ENCODE measurements at places on chromosomes 7 and 10. TPM values are rescaled to one million over a fixed set of nuclear protein-coding genes. Genes with fewer than 3 reads are reported as not detected.

- H3K4me1 ChIP-seq: no peaks in the 10 kb centered on the region
- H3K27ac ChIP-seq: no peak overlapping the region
- no peaks in the 10 kb centered on the region for H3K36me3 ChIP-seq
- no peak overlapping the region for H3K4me3 ChIP-seq
These were observed 1.8 kb upstream of the PPIF start for GRCh38 chr10:79345241-79346011.

DNA sequence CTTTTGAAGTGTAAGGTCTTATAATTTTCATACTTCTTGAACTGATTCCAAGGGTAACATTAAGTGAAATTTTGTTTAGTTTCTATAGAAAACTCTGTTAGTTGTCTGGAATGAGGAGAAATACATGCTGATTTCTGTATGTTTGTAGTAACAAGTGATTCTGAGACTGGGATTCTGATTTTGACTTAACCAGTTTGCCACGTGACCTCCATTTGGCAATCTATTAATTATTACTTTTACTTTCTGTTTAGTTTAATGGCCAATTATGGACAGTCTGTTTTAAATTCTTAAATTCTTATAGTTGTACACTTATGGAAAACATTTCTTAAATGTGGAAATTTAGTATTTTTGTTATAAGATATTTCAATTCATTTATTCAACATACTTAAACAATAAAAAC, 163.1 kb downstream of the ADK start:
- H3K36me3 ChIP-seq: no peaks in the 10 kb centered on the region
- no peak for DNase-seq
- no peaks in the 10 kb centered on the region for H3K4me1 ChIP-seq
- peak overlapping the region; percentile 13 for H3K4me3 ChIP-seq

DNA sequence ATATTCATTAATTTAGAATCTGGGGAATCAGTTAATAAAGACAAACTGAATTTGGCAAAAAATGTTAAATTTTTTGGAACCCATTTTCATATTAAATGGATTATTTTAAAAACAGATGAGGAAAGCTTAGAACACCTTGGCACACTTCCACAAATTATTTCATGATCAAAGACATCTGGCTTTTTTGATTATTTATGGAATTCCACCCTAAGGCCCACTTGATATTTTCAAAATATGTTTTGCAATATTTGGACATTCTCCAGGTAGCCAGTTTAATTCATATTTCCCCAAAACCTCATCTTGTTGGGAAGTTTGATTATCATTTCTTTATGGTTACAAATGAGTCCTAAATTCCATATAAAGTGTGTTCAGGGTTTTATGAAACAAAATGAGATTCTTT, 129.9 kb downstream of the DOCK4 start:
- H3K36me3 ChIP-seq: no peaks in the 10 kb centered on the region
- H3K27ac ChIP-seq: no peak overlapping the region
- H3K27me3 ChIP-seq: no peaks in the 10 kb centered on the region
- no peak overlapping the region for H3K4me3 ChIP-seq
- no peak for DNase-seq
- H3K4me1 ChIP-seq: no peaks in the 10 kb centered on the region

DNA sequence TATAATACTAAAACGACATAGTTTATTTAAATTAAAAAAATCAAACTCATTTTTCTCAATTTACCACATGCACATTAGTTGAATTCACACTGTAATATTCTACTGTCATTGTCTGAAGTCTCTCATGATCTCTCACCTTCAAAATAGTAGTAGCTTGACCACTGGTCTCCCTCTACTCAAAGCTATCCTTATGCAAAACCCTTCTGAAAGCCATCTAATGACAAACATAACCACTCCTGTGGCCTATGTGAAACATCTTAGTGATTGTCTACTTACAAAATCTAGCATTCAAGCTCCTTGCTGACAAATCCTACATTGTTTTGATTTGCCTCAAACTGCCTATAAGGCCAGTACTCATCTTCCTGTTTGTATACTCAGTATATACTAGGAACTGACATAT, 606.0 kb upstream of the GHITM start:
- no peak for DNase-seq
- H3K4me1 ChIP-seq: no peaks in the 10 kb centered on the region
- no peaks in the 10 kb centered on the region for H3K36me3 ChIP-seq
- H3K27me3 ChIP-seq: no peaks in the 10 kb centered on the region
- no peak overlapping the region for H3K27ac ChIP-seq

DNA sequence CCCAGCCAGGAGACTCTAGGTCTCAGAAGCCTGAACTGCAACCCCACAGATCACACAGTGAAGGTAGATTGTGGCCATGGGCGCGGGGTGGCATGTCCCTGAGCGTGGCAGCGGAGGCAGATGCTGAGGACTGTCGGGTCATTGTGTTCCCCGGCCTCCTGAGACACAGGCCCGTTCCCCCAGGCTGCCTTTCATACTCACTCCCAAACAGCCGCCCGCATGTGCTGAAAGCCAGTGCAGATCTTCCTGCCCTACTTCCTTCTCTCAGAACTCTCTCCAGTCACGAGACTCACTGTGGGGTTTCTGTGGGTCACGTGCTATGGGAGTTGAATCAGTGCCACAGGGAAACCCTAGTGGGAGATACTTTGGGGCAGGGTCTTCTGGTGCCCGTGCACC, 48.0 kb downstream of the ZNF467 start:
- H3K4me3 ChIP-seq: no peak overlapping the region
- DNase-seq: no peak
- H3K27ac ChIP-seq: no peak overlapping the region
- no peaks in the 10 kb centered on the region for H3K4me1 ChIP-seq
- H3K27me3 ChIP-seq: no peaks in the 10 kb centered on the region

DNA sequence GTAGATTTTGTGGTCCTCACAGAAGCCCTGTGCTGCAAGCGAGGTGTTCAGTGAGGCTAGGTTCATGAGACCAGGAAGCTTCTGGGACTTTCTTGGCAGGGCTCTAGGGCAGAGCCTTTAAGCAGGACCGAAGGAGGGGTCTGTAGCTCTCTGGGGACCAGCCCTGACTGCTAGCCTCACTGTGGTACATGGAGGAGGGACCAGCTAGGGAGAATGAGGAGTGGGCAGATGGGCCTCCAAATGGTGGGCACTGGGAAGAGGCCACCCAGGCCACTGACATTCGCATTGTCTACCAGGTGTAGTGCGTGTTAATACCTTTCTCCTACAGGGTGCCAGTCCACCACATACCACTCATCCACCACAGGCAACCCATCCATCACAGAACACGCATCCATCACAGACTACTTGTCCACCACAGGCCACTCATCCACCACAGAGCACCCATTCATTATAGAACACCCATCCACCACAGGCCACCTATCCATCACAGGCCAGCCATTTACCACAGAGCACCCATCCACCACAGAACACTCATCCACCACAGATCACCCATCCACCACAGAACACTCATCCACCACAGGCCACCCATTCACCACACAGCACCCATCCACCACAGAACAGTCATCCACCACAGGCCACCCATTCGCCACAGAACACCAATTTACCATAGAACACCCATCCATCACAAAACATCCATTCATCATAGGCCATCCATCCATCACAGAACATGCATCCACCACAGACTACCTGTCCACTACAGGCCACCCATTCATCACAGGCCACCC, 31.6 kb upstream of the ZNF488 start:
- H3K4me1 ChIP-seq: no peaks in the 10 kb centered on the region
- H3K27ac ChIP-seq: no peak overlapping the region

GRCh38 chr10:128617532-128617931, 491.3 kb upstream of the MKI67 start:
- H3K36me3 ChIP-seq: no peaks in the 10 kb centered on the region
- no peak for DNase-seq

Gene MACC1
- 0.32 TPM for total RNA-seq

Gene NPY
- not detected for total RNA-seq

Gene PLEKHS1
- total RNA-seq: not detected

- H3K27me3 ChIP-seq: no peaks in the 10 kb centered on the region
- H3K4me1 ChIP-seq: no peaks in the 10 kb centered on the region
- H3K27ac ChIP-seq: peak overlapping the region; percentile 54
- no peak overlapping the region for H3K4me3 ChIP-seq
- DNase-seq: peak; percentile 41
- H3K36me3 ChIP-seq: no peaks in the 10 kb centered on the region
These were observed 41.3 kb downstream of the CCDC6 start for GRCh38 chr10:59865101-59865500.

DNA sequence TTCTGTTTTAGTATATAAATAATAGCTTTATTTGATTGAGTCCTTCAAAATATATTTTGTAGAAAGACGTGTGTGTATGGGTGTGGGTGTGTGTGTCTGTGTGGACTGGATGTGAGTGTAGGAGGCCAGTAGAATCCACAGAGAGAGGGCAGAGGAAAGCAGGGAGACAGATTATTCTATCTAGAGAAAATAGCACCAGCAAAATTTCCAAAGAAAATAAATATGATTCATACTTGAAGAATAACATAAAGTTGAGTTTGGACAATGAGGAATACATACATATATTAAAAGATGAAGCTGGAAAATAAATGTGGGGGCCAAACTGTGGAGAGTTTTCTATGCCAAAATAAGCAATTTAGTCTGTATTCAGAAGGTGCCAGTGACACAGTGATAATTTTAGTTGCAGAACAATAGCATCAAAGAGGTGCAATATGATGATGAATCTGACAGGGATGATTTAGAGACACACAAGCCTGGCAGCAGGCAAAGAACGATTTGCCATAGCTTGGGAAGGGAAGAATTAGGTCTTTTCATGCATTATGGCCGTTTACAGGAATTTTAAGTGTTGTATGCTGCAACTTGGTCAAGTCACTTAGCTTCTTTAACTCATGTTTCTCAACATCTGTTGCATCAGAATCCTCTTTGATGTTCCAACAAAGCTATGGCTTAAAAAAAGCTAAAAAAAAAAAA, 121.3 kb downstream of the SEMA3A start:
- DNase-seq: no peak
- H3K27me3 ChIP-seq: no peaks in the 10 kb centered on the region
- no peak overlapping the region for H3K27ac ChIP-seq
- H3K4me1 ChIP-seq: no peaks in the 10 kb centered on the region
- no peak overlapping the region for H3K4me3 ChIP-seq
- no peaks in the 10 kb centered on the region for H3K36me3 ChIP-seq

DNA sequence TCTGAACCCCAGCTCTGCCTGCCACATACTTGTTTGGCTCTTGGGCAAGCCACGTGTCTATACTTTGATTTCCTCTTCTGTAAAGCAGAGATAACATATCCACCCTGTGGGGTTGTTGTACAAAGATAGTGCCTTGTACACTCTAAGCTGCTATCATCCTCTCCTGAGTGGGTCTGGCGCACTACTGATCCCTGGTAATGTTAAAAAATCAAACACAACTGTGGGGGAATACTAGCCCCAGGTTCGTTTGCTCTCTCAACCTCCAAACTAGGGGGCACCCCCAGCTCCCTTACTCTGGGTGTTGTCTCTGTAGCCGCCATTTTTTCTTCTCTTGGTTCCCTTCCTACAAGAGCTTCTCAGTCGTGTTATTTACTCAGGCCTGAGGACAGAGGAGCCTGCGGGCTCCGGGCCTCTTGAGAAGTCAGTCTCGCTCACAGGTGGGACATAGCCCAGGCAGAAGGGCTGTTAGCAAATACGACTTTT, 1.0 kb downstream of the POLM start:
- no peaks in the 10 kb centered on the region for H3K36me3 ChIP-seq
- no peaks in the 10 kb centered on the region for H3K4me1 ChIP-seq
- peak overlapping the region; percentile 91 for H3K27ac ChIP-seq
- no peaks in the 10 kb centered on the region for H3K27me3 ChIP-seq
- peak overlapping the region; percentile 64 for H3K4me3 ChIP-seq

- no peak overlapping the region for H3K27ac ChIP-seq
- H3K4me1 ChIP-seq: no peaks in the 10 kb centered on the region
These were observed 133.3 kb upstream of the MGMT start for GRCh38 chr10:129333706-129334105.
